ENCODE measurements at places on chromosomes 2 and 18.

GRCh38 chr2:9693196-9693491 lies 62.3 kb upstream of the YWHAQ start:
- DNase-seq, result peak; percentile 49

DNA sequence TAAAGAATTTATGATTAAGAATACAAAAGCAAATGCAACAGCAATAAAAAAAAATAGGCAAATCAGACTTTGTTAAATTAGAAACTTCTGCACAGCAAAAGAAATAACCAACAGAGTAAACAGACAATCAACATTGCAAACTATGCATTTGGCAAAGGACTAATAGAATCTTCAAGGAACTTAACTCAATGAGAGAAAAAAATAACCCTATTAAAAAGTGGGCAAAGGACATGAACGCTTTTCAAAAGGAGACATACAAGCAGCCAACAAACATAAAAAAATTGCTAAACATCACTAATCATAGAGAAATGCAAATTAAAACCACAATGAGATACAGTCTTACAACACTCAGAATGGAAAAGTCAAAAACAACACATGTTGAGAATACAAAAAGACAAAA lies 166.0 kb upstream of the DSEL start:
- DNase-seq, result no peak

GRCh38 chr2:216352653-216353270 lies 19.5 kb downstream of the MARCHF4 start:
- DNase-seq, result no peak

DNA sequence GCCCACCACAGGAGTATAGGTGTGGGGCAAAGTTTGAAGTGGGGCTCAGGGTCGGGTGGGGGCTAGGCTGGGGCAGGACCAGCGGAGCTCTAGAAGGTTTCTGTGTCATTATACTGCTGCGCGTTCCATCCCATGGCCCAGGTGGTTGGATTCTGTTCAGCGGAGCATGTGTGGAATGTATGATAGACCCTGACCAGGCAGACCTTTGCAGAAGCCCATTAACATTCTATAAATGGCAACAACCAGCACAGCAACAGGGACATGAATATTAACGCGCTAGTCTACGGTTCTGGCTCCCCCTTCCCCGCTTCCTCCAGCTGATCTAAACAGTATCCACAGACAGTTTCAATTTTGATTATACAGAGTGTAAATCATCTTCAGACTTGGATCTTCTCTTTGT lies 4.1 kb upstream of the PRKCE start:
- DNase-seq, result no peak

- no peak for DNase-seq
Observed at GRCh38 chr18:55488473-55488872, 99.5 kb downstream of the TCF4 start.

DNA sequence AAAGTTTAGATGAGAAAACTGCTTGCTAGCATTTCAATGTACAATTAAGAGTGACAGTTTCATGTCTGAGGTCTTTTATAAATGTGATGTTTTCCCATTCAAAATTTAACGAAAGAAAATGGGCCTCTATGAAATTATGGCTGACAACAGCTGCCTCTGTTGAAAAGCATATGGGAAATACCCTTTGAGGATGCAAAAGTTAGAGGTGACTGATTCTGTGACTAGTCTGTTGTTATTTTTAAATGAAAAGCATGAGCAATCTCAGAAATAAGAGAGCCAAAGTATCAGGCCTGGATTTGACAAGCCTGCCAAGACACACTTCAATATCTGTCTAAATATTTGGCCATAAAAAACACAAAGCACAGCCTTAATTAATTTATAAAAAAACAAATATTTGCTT lies 580.8 kb downstream of the ERBB4 start:
- no peak for DNase-seq

DNA sequence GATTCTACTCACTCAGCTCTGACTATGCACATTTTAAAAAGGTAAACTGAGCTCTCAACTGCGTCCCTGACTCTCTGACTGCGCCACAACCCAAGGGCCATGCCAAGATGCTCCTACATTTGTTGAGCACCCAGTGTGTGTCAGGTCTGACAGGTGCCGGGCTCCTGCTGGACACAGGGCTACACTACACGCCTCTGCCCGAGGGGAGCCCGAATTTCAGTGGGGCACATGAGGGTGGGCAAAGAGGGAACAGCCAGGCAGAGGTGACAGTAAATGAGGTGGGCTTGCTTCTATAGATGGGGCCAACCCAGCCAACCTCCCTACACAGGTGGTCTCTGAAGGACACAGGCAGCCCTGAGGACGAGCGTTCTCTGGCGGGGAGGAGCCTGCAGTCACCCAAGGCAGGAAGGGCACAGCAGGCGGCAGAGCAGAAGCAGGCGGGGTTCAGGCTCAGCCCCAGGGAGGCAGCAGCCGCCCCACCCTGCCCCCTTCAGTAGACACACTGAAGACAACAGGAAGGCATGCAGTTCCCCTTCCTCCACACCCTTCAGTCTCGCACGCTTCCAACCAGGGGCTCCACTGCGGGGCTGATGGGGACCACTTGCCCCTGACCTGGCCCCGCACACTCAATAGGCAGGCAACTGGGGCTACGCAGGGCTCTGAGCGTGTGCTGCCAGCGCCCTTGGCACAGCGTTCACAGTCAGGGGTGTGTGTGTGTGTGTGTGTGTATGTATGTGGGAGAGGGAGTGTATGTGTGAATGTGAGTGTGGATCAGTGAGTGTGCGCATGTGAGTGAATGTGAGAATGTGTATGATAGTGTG lies 98.4 kb downstream of the UXS1 start:
- no peak for DNase-seq

DNA sequence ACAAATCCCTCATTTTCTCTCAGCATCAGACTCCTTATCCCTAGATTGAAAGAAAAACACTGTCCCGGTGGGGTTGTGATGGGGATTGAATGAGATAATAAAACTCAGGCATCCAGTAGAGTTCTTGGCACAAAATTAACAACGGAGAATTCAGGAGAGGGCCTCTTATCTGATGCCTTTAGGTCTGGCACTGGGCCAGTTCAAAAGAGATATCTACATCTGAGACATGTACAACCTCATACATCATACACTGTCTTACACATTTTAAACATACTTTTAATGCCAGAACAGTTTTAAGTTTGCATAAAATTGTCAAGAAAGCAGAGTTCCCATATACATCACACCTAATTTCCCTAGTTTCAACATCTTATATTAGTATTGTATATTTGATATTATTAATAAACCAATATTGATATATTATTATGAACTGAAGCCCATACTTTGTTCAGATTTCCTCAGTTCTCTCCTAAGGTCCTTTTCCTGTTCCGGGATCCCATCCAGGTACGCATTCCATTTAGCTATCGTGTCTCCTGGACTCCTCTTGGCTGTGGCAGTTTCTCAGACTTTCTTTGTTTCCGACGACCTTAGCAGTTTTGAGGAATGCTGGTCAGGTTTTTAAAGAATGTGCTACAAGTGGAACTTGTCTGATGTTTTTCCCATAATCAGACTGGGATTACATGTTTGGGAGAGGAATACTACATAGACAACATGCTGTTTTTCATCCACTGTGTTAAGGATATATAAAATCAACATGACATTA lies 27.8 kb downstream of the NXPH2 start:
- DNase-seq, result no peak

- DNase-seq, result no peak
Observed at GRCh38 chr2:235810252-235810651, 316.4 kb downstream of the AGAP1 start.

DNA sequence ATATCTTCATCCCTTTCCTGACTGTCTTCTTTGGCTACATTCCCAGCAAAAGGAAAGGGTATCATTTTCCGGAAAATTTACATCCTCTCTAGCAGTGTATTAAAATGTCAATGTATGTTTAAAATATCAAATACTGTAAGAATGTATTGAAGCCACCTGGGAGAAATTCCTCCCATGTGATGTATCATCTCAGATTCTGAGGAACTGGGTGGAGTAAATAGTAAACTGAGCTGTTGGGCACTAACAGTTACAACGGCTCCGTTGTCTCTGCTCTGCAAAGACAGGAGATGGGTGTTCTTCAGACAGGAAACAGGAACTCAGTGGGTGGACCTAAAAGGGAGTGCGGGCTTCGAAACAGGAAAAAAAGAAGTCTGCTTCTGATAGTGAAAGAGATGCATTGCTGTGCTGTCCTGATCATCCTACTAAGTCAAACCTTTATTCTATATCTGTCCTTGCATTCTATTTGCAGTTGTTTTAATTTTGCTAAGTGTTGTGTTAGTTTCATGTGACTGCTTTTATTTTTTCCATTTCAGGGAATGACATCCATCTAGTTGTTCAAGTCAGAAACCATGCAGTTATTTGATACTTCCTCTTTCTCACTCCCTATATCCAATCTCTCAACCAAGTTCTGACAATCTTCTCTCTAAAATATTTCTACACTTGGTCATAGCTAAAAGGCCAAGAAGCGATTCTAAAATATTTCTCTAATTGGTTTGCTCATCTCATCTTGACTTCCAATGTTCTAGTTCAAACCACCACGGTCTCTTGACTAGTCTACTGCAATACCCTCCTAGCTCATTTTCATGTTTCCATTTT lies 19.4 kb downstream of the DOK1 start:
- DNase-seq, result no peak

GRCh38 chr2:128153786-128154185 lies 62.8 kb downstream of the UGGT1 start:
- no peak for DNase-seq

DNA sequence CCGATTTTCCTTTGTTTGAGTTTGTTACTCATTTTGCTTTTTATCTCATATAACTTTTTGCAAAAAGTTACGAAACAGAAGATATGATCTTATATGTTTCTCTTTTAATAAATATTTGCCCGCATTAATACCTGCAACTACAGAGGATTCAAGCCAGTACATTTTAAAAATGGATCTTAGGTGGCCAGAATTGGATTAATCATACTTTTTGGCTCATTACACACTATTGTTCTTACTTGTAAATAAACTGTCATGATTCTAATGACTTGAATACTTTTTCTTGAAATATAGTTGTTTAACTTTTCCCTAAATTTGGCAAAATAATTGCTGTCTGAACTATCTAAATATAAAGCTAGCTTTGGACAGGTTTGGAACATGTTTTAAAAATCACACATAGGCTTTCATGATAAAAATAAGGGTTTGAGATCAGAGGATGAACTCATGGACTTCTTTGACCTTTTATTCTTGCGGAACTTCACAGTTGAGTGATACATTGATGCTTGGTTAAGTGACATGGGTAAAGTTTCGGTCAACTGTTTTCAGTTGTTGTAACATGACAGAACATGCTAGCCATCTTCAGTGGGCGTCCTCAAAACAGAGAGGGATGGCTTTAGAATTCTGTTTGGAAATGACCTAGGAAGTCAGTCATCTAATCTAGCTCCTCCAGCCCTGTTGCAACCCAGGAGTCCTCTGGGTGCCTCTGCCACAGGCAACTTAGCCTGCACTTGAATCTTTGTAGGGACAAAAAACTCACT lies 44.5 kb downstream of the LTBP1 start:
- DNase-seq, result no peak

- DNase-seq, result no peak
Observed at GRCh38 chr2:151904021-151904420, 75.8 kb upstream of the ARL5A start.

DNA sequence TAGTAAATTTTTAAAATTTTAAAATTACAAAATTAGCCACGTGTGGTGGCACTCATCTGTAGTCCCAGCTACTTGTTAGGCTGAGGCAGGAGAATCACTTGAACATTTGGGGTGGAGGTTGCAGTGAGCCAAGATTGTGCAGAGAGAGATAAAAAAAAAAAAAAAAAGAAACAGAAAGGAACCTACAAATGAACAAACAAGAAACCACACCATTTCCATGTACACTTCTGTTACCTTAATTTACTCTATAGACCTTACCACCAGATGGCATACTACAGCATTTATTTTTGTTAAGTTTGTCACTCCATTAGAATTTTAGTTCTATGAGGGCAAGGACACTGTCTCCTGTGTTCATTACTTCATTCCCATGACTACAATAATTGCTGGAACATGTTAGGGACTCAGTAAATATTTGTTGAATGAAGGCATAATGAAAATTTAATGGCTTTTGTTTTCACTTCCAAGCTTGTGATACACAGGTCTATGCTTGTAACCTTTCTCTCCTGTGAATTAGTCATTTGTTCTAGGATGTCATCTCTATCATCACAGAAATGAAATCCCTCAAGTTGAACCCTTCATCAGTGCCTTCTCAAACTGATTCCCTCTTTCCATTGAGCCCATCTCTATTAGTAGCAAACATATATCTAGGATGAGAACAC lies 76.0 kb downstream of the ARHGAP15 start:
- DNase-seq, result no peak

DNA sequence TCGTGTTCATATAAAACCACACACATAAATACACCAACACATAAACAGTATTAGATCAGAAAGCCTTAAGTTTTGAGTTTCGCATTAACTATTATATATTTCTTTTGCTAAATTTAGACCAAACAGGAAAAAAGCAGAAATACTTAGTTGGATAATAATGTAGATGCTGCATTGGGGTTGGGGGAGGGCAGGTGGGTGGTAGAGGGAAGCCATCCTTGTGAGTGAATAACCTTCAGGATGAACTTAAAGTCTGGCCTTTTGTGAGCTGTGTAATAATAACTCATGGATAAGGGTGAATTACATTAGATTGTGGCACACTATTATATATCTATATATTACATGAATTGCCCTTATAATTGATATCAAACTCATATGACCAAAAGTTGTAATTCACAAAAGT lies 174.7 kb downstream of the WDR7 start:
- no peak for DNase-seq

DNA sequence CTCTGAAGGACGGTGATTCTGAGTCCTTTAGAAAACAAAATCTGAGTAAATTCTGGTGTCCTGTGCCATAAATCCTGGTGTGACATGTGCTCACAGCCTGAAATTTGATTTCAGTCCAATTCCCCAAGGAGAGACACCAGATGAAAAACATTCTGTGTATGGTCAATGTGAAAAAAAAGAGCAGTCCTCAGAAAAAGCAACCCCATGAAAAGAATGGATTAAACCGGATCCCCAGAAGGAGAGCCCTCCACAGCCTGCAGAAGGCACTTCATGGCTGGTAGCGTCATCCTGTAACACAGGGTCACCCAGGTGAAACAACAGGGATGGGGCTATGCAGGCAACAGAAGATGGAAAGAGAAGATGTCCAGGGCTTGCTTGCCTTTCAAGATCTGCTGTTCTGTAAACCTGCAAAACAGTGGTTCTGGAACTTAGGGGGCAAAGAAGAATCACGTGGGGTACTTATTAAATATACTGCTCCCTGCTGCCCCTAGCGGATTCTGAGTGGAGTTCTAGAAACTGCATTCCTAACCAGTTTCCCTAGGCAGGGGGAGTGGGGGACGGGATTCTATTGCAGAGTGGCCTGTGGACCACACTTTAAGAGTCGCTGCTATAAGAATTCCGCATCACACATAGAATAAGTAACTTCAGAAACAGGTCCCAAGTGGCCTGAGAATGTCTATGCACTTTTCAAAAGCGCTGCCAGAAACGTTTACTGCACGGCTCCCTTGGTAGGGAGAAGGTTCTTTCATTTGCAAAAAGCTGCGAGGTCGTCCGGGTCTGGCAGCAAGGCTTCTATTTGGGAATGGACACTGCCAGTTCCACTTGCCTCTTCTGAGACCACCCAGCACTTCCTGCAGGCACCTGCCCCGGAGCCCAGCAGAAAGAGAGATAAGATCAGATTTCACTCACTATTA lies 118.9 kb upstream of the ARL5A start:
- no peak for DNase-seq
